ENCODE measurements at places on chromosomes 2 and 18.

GRCh38 chr18:10559553-10560451 is 34.0 kb downstream of the NAPG start:
- DNase-seq, result no peak

- no peak for DNase-seq
Measured at GRCh38 chr2:30789670-30790210, 17.5 kb downstream of the CAPN13 start.

GRCh38 chr2:173062801-173063200 is 12.8 kb upstream of the MAP3K20 start:
- DNase-seq, result no peak

DNA sequence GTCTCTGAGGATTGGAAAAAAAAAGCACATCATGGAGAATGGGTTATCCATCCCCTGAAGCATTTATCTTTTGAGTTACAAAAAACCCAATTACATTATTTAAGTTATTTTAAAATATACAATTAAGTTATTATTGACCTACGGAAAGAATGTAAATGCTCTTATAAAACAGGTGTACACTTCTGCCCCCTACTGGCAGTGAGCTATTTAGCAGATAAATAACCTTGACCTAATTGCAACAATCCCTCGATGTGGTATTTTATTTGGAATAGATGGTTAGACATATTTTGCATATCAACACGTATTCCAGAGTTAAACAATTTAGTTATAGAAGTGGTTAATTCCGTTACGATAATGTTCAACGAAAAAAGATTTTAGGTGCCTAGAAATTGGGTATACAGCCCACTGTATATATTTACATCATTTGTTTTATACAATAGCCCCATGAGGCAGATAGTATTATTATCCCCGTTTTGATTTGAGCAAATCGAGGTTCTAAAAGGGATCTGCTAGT is 9.1 kb upstream of the DAW1 start:
- no peak for DNase-seq

DNA sequence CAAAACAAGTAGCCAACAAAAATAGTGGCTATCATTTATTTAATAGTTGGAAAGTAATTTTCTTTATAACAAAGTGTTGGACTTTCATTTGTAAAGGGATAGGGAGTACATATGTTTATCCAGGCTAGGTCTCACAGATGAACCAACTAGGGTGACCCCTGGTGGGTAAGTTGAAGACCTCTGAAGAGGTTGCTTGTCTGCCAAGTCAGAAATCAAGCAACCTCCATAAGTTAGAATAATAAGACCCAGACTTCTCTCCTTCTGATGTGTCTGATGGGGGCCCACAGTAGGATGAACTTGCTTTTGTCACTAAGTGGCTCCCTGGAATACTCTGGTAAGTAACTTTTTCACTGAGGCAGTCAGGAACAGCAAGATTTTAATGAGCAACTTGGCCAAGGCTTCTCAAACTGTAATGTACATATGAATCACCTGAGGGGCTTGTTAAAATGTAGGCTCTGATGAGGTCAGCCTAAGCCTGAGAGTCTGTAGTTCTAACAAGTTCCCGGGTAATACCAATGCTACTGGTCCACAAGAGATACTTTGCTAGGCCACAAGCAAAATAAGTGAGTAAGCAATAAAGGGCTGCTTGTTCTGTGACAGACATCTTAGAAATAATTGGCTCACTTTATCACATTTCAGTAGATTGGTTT is 319.6 kb downstream of the PIK3C3 start:
- DNase-seq, result no peak
